Mesendoderm (in vitro differentiated cells): ENCODE measurements at places on chromosomes 3 and 15.
A peak's percentile ranks its signal among the peaks of the same experiment; 100 is the strongest.

- peaks cover 1% of the 10 kb centered on the region for H3K4me1 ChIP-seq
- no peaks in the 10 kb centered on the region for H3K27me3 ChIP-seq
- peak; percentile 34 for DNase-seq
- H3K4me3 ChIP-seq = no peak overlapping the region
- H3K36me3 ChIP-seq = no peaks in the 10 kb centered on the region
- H3K27ac ChIP-seq = no peak overlapping the region
Measured at GRCh38 chr3:195101001-195101583, 169.9 kb downstream of the XXYLT1 start.

- H3K36me3 ChIP-seq = no peaks in the 10 kb centered on the region
- H3K27ac ChIP-seq = no peak overlapping the region
- DNase-seq = peak; percentile 5
- no peaks in the 10 kb centered on the region for H3K4me1 ChIP-seq
- H3K27me3 ChIP-seq = no peaks in the 10 kb centered on the region
Measured at GRCh38 chr15:87881026-87881425, 375.5 kb downstream of the NTRK3 start.

- no peaks in the 10 kb centered on the region for H3K27me3 ChIP-seq
Measured at GRCh38 chr3:31891876-31892455, 89.1 kb downstream of the OSBPL10 start.

- peak within 1 kb of the TSS; percentile 97 for H3K4me3 ChIP-seq
- H3K4me1 ChIP-seq = peaks cover 15% of the 10 kb centered on the region
- H3K36me3 ChIP-seq = peaks cover under 1% of the 10 kb centered on the region
- DNase-seq = no peak
- peak within 1 kb of the TSS; percentile 52 for H3K27ac ChIP-seq
Measured at GRCh38 chr15:43799945-43800285, at the start of gene SERINC4. Gene SERINC4 (minus strand): TSS chr15:43800220. CDS start chr15:43799986, 234 bp downstream.

DNA sequence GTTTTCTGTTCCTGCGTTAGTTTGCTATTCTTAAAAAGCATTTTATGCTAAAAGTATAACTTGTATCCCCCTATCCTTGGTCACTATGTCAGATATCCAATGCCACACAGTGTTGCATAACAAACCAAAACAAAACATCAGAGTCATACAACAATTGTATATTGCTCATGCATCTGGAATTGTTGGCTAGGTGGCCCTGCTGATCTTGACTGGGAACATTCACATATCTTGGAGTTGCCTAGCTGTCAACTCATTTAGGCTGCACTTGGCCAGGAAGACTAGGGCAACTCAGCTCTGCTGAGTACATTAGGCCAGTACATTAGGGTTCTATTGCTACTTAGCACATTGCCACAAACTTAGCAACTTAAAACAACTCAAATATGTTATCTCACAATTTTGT, 706.5 kb upstream of the UBE2E2 start:
- H3K27ac ChIP-seq = no peak overlapping the region
- no peak for DNase-seq
- H3K27me3 ChIP-seq = no peaks in the 10 kb centered on the region
- H3K4me1 ChIP-seq = no peaks in the 10 kb centered on the region
- no peaks in the 10 kb centered on the region for H3K36me3 ChIP-seq
